ENCODE measurements at places on chromosomes 1 and 21.
A peak's percentile ranks its signal among the peaks of the same experiment; 100 is the strongest.

DNA sequence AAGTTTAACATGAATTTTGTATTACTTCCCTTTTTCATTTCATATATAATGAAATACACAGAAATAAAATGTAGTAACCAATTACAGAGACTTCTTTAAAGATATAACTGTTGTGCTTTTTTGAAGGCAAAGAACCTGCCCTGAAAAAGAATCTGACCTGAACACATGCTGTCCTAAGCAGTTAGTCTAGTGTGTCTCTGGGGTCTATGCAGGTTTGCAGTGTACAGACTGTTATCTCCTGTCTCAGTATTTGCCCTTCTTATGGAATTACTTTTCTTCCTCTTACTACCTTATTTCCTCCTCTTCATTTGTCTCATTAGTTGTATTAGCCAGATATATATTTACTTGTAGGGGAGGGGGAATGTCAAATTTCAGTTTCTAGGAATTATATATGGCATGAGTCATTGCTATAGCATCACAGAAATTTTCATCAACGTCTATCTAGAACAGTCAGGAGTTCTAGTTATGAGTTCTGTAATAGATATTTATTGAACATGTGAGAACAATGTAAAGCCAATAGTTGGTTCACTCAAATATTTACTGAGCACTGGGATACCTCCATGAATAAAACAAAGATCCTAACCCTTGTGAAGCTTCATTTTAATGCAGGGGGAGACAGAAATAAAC lies 28.4 kb upstream of the PLEKHO1 start:
- no peak for DNase-seq

GRCh38 chr1:65756616-65757015 lies 36.1 kb upstream of the PDE4B start:
- no peak for DNase-seq

DNA sequence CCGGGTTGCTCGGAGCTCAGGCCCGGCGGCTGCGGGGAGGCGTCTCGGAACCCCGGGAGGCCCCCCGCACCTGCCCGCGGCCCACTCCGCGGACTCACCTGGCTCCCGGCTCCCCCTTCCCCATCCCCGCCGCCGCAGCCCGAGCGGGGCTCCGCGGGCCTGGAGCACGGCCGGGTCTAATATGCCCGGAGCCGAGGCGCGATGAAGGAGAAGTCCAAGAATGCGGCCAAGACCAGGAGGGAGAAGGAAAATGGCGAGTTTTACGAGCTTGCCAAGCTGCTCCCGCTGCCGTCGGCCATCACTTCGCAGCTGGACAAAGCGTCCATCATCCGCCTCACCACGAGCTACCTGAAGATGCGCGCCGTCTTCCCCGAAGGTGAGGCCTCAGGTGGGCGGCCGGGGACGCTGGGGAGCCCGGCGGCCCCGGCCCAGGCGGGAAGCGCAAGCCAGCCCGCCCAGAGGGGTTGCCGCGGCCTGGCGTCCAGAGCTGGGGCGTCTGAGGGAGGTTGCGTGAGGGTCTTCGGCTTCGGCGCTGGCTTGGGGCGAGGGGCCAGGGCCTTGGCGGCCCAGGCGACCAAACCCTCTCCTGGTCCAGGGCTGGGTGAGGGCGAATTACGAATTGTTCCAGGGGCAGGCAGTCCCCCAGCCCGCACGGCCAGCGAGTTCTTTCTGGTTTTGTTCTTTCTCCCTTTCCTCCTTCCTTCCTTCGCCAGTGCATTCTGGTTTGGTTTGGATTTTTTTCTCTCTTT lies 805 bp downstream of the SIM2 start:
- DNase-seq = no peak

DNA sequence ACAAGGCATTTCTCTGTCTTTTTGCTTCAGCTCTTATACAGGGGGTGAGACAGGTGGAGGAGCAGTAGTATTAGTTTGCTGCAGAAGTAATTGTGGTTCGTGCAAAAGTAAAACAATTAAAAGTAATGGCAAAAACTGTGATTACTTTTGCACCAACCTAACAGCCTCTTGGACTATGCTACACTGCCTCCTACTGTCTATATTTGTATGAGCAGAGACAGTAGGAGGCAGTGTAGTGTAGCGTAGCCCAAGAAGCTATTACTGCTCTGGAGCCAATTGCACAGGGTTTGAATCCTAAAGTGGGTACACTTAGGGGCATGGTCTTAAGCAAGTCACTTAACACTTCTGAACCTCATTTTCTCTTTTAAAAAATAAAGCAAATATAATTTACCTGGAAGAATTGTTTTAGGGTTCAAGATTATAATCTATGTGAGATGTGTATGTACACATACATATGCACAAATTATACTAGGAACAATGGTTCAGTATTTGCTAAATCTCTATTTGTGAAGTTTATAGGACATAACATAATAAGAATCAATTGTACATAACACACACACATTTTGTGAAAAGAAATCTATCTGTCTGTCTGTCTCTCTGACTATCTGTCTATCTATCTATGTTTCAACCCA lies 103.8 kb downstream of the BRINP3 start:
- DNase-seq = peak; percentile 50

GRCh38 chr1:247854899-247855545 lies 2.0 kb upstream of the TRIM58 start:
- peak; percentile 97 for DNase-seq

DNA sequence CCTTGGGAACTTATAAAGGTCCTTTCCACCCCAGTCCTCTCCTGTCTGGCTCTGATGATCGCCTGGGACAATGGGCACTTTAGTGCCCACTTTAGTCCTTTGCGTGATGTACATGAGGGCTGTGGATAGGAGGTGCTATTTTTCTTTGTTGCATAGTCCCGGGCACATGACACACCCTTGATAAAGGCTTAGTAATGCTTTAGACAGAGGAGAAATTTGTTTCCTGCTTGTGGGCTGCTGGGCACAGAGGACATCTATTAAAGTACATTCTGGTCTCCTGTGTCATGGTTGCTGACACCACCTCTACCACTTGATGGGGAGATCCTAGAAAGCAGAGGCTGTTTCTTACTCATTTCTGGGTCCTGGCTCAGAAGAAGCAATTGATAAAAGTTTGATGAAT lies 5.4 kb upstream of the KNCN start:
- peak; percentile 69 for DNase-seq

GRCh38 chr1:238487931-238488330 lies 597.2 kb upstream of the ZP4 start:
- no peak for DNase-seq

DNA sequence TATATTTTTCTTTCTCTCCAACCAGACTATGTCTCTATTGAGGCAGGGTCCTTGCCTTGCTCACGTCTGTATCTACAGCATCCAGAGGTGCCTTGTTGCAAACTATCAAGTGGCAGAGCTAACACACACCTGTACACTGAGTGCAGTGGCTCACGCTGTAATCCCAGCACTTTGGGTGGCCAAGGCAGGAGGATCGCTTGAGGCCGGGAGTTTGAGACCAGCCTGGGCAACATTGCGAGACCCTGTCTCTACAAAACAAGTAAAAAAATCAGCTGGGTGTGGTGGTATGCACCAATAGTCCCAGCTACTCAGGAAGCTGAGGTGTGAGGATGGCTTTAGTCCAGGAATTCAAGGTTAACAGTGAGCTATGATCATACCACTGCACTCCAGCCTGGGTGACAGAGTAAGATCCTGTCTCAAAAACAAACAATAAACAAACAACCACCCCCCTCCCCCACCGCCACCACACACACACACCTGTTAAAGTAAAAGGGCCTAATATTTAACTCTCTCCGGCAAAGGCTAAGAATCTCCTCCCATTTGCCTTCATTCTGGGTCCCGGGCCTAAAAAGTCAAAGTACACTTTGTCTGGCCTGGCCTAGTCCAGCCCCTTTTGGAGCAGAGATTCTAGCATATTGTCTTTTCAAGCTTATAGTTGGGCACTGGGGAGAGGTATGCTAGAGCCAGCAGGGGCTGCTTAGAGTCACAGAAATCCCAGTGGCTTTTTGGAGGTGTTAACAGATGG lies 9.5 kb upstream of the SLFNL1 start:
- DNase-seq = no peak

DNA sequence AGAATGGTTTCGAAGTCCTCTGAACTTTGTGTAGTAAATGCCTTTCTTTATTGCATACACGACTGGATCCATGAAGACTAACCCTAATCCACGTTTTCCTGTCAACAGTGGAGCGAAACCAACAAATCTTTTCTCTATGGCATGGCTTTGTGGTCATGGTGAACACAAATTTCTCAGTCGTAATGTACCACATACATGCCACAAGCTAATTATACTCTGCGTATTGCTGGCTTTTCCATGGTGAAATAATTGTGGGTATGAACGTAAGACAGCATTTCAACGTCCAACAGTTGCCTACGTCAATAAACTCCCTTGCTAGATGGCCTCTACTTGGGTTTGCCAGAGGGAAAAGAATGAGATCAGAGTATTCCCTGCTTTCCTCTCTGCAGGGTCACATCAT lies 27.5 kb downstream of the INTS7 start:
- DNase-seq = no peak

DNA sequence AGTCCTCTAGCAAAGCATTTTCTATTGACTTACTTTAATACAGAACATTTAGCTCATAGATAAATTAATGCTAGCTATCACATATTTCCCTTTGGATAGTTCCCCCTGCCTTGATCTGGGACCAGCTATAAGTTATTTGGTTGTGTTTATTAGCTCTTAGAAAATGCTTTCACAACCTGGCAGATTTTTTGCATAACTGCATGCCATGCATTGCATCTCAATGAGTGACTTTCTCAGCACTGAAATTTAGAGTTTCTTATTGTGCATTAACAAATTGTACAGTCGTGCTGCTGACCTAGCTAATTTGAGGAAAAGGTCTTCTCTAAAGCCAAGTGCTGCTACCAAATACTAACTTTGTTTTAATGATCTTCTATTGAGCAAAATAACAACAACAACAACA lies 164.8 kb downstream of the PLPPR5 start:
- no peak for DNase-seq

- no peak for DNase-seq
Observed at GRCh38 chr1:178962853-178963711, 62.6 kb upstream of the FAM20B start.

DNA sequence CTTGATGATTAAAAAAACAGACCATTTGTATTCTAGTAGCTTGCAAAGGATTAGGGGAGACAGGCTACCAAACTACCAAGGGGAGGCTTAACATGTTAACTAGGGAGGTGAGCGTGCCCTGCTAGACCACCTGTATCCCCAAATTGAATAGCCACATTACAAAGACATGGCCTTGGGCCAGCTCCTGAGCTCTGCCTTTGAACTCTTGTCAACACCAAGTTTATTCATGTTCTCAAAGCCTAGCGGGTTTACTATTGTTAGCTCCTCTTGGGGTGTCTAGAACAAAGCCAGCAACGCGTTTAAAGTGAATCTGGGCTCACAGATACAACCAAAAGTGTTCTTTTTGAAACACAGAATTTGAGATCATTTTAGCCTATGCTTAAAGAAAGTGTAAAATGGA lies 36.3 kb downstream of the SMYD2 start:
- DNase-seq = no peak

- DNase-seq = no peak
Observed at GRCh38 chr1:35177237-35177786, 15.6 kb downstream of the SFPQ start.

GRCh38 chr1:33030575-33030974 lies 6.1 kb downstream of the AK2 start:
- DNase-seq = peak; percentile 76

DNA sequence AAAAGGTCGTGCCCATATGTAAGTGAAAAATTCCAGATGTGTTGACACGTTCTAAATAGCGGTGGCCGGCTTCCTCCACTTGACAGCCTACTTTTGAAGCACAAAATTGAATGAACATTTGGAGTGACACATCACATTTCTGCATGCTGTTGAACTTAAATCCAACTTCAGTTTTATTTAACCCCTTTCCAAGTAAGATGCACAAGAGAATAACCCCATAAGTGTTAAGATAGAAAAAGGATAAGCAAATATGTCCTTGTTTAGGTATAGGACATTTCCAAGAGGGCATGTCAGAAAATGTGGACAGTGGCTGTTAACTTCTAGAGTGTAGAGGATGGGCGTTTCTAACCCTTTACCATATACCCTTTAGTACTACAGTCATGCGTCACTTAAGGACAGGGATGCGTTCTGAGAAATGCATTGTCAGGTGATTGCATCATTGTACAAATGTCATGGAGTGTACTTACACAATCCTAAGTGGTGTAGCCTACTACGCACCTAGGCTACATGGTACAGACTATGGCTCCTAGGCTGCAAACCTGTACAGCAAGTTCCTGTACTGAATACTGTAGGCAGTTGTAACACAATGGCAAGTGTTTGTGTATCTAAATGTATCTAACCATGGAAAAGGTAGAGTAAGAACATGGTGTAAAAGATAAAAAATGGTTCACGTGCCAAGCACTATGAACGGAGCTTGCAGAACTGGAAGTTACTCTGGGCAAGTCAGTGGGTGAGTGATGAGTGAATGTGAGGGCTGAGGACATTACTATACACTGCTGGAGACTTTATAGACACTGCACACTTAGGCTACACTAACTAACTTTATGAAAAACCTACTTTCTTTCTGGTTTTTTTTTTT lies 9.3 kb upstream of the FAM89A start:
- peak; percentile 33 for DNase-seq

DNA sequence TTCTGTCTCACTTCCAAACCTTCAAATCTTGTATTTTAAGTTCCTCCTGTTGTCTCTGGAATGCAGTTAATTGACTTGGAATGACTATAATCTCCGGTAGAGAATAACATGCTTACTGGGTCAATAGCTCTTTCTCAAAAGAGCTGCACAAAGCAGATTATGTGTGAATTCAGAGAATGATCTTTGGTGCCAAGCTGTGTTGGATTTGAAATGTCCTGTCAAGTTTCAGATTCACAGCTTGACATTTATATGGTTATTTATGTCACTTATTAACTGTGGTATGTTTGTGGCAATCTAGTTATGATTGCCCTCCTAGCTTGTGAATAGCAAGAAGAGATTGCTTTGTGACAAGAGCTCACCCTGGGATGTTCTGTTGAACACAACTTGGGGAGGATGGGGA lies 128.3 kb upstream of the KCNE2 start:
- no peak for DNase-seq

- peak; percentile 94 for DNase-seq
Observed at GRCh38 chr1:2233997-2234761, 6.1 kb downstream of the SKI start.

DNA sequence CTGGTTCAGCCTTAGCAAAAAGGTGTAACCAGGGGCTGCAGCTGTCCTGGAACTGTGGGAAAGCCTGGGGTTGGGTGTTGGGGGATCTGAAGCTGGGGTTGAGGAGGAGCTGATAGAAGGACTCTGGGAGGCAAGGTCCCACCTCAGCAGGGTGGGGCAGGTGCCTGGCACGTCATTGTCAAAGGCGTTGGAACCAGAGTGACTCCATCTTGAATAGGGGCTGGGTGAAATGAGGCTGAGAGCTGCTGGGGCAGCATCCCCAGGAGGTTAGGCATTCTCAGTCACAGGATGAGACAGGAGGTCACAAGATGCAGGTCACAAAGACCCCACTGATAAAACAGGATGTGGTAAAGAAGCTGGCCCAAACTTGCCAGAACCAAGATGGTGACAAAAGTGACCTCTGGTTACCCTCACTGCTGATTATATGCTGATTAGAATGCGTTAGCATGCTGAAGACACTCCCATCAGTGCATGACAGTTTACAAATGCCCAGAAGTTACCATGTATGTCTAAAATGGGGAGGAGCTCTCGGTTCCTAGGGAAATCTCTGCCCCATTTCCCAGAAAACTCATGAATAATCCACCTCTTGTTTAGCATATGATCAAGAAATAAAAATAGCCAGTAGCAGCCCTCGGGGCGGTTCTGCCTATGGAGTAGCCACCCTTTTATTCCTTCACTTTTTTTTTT lies 85.4 kb downstream of the IER5 start:
- no peak for DNase-seq

GRCh38 chr21:36788120-36788638 lies 89.3 kb downstream of the SIM2 start:
- peak; percentile 7 for DNase-seq
